ENCODE measurements at places on chromosomes 11 and 22.

DNA sequence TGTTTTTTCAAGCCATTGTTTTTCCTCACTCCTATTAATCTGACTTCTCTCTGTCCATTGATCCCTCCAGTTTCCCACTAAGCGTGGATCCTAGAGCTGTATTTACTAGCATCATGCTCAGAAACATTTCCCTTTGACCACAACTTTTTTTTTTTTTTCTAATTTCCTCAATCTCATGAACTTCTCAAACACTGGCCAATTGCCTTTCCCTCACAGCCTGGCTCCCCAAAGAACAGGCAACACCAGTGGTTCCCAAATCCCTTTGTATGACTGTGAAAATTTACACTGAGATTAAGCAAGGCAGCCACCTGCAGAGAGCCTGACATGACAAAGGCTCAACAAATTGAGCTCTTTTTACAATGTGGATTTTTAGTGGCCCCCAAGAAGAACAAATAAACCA, 1.4 kb upstream of the TPP1 start:
- DNase-seq: no peak

DNA sequence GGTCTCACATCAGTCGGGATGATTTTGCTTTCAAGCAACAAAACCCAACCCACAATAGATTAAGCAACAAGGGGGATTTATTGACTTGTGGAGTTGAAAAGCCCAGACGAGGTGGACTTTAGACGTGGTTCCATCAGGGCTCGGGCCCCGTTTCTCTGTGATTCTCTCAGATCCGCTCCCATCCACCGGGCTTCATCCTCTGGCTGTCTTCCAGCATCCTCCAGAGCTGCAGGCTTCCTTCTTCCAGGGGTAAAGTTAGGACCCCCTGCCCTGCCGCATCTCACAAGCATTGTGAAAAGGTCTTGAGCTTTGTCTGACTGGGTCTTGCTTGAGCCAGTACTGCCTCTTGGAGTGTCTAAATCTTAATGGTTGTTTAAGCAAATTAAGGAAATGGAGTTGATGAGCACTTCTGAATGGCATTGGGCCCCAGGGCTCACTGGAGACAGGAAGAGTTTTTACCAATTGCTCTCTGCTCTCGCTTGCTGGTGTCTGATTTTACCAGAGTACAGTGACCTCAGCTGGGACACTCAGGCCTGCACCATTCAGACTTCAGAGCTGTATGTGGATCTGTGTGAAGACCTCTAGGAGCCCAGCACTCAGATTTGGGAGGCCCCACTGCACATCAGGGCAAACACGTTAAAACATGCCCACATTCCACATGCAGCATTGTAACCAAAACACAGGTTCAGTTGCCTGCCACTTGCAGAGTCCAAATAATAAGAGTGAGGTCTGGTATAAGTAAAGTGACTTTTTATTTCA, 13.5 kb upstream of the FTH1 start:
- no peak for DNase-seq

DNA sequence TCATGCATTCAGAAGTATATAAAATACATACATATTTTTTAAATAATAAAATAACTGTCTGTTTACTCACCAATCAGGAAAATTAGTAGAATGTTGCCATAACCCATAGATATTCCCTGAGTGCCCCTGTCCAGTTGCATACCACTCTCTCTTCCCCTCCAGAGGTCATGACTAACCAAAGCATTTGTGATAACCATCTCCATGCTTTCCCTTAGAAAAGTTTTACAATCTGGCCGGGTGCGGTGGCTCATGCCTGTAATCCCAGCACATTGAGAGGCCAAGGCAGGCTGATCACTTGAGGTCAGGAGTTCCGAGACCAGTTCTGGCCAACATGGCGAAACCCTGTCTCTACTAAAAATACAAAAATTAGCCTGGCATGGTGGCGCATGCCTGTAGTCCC, 33.2 kb upstream of the LDHA start:
- DNase-seq: no peak

DNA sequence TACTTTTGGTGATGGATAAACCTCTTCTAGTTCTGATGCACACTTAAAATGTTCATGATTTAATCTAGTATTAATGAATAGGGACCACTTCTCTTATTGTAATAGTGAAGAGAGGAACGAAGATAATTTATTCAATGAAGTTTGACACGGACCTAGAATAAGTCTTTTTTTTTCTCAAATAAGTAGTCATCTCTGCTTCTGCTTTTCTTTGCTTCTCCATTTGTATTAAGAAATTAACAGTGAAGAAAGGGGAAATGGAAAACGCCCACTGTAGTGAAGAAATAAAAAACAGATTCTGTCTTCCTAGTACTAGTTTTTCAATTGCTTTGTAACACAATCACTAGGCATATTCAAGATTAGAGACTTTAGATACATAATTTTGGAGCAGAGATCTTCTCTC, 73.0 kb downstream of the CD44 start:
- no peak for DNase-seq

- peak; percentile 41 for DNase-seq
Observed at GRCh38 chr11:76637491-76638269, 32.9 kb downstream of the LRRC32 start.

- no peak for DNase-seq
Observed at GRCh38 chr22:40578171-40578570, 58.3 kb downstream of the MRTFA start.

DNA sequence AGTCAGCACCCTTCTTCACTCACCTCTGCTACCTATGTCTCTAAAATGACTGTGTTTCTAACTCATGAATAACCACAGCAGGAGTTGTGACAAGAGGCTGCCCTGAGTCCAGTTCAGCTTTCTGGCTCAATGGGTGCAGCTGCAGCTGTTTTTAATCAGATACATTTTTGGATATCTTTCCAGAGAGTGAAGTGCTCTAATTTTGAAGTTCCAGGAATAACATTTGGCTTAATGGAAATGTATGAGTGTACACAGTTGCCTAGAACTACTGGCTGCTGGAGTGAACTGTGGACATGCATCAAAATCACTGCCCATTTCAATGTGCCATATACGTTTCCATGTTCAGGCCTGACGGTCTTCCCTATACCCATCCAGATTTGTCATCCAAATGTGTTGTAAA, 769.5 kb upstream of the ANO3 start:
- DNase-seq: no peak

DNA sequence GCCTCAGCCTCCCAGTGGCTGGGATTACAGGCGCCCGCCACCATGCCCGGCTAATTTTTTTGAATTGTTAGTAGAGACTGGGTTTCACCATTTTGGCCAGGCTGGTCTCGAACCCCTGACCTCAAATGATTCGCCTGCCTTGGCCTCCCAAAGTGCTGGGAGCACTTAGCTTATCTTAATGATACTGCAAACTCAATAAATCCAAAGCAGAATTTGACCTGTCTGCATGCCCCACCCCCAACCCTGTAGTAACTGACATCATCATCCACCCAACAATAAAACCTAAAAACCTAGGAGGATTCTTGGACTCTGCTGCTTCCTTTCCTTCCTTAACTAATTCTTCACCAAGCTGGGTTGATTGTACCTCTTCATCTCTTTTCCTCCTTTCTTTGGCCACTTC, 6.3 kb upstream of the ADSL start:
- DNase-seq: no peak

GRCh38 chr11:129930296-129930695, 34.9 kb upstream of the NFRKB start:
- DNase-seq: no peak

DNA sequence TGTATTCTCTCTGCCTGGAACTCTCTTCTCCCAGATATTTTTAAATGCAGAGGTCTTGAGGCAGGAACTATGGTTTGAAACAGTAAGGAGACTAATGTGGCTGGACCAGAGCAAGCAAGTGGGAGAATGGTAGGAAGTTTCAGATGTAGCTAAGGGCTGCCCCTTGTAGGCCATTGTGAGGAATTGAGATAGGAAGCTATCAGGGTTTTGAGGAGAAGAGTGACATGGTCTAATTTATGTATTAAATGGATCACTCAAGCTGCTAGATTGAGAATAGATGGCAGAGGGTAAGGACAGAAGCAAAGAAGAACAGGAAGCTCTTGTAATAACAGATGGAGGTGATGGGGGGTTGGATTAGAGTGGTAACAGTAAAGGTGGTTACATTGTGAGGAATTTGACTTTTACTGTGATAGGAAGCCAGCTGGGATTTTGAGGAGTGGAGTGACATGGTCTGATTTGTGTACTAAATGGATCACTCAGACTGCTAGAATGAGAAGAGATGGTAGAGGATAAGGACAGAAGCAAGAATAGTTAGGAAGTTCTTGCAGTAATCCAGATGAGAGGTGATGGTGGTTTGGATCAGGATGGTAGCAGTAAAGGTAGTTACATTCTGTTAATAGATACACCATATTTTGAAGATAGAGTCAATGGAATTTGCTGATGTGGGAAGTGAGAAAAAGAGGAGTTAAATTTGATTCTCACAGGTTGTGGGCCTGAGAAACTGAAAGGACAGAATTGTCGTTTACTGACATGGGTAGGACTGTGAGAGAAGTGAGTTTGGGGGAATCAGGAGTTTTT, 63.0 kb downstream of the HIPK3 start:
- DNase-seq: no peak

DNA sequence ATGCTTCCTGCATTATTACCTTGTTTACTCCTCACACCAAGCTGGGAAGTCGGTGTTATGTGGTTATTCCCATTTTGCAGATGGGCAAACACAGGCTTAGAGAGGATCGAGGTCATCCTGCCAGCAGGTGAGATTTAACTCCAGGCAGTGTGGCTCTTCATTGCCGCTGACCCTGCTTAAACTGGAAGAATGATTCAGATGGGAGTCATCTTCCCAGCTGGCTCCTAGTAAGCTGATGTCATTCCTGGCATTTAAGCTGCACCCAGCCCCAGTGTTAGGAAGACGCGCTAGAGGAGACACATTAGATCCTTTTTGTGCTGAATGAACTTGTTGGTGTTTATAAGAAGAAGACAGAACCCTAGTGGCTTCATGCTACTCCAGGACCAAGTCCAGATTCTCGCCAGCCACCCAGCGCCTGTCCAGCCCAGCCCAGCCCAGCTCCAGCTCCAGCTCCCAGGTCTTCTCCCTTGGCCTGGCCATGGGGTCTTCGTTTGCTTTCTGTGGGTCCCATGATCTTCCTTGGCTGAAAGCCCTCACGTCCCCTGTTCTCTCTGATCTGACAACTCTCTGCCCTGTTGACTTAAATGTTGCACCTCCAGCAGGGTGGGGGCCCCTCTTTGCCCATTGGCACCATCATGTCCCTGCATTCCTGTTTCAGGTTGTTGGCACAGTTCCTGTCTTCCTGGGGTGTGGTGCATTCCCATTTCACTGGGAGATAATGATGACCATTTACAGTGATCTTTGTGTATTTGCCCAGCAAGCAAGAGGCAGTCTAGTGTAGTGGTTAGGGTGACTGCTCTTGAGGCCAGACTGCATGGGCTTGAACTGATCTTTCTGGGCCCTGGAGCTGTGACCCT, 13.6 kb downstream of the PARVB start:
- DNase-seq: no peak

GRCh38 chr22:21448627-21449416, 18.4 kb upstream of the TMEM191C start:
- DNase-seq: peak; percentile 45

DNA sequence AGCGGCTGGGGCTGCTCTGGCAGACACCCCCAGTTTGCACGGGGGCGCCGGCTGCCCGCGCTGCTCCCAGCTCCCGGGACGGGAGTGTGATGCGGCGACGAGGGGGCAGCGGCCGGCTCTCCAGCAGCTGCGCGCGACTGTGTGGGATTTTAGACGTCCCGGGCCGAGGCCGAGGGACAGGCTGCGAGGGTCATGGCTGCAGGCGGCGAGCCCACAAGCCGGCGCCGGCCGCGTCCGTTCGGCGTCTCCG, 159 bp downstream of the FZD4 start:
- DNase-seq: no peak

DNA sequence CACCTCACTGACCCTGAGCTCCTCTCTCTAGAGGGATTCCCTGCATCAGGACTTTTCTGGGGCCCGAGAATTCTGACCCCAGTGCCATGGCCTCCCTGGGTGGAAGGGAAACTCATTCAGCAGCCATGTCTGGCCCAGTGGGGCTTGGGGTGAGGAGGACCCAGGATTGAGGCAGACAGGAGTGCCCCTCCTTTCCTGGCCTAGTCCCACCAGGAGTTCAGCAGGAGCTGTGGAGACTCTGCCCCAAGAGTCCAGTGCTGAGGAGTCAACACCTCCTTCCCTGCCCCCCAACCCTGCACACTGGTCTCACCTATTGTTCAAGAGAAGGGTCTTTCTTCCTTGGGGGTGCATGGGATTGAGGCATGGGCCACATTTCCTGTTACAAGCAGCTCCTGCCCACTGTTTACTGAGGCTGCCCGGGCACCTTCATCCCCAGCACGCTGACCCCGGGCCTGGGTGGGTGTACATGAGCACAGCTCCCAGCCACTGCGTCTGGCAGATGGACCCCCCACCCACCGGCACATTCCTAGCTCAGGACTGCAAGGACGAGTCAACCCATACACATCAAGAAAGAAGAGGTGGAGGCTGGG, 33.9 kb downstream of the ALX4 start:
- no peak for DNase-seq

- DNase-seq: no peak
Observed at GRCh38 chr11:1510928-1511327, 24.3 kb upstream of the MOB2 start.

All from upper lobe of left lung (tissue), 6 donors.